Stimulated activated CD8-positive, alpha-beta memory T cell treated with anti-CD3 and anti-CD28 coated beads, Interleukin-4, amount 100 ng/mL, for 1 hour (primary cell): ENCODE measurements at places on chromosomes 5 and 9.

- DNase-seq = no peak
Measured at GRCh38 chr5:74364507-74364906, 276.0 kb downstream of the ENC1 start.

GRCh38 chr5:80296121-80296520, 23.7 kb upstream of the SPZ1 start:
- no peak for DNase-seq

DNA sequence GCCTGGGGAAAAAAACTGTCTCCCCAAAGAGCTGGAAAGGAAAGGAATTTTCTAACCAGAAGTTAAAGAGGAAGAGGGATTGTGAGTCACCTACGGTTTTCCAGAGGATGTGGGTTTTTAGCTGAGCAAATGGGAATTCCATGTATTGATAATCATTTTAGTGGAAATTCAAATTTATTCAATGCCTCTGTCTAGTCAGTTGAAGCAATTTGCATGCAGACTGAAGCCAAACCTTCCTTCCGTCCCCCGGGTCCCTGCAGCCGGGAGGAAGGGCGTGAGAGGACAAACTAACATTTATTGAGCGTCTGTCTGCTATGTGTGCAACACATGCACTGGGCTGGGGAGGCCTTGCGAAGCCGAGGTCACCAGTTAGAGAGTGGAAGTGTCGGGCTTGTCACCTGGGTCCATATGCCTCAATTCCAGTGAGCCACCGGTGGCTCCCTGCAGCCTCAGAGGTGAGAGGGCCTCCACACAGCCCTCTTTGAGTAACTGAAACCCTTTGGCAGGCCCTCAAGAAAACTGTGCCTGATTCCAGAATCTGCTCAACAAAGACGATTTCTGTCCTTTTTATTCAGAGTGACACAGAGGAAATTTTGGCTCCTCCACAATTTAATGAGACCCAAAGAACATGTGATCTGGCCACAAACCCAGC, 70.3 kb downstream of the COL27A1 start:
- DNase-seq = no peak

GRCh38 chr9:90271707-90272106, 370.9 kb downstream of the DIRAS2 start:
- no peak for DNase-seq

- no peak for DNase-seq
Measured at GRCh38 chr5:138018849-138019248, 14.0 kb downstream of the FAM13B start.

DNA sequence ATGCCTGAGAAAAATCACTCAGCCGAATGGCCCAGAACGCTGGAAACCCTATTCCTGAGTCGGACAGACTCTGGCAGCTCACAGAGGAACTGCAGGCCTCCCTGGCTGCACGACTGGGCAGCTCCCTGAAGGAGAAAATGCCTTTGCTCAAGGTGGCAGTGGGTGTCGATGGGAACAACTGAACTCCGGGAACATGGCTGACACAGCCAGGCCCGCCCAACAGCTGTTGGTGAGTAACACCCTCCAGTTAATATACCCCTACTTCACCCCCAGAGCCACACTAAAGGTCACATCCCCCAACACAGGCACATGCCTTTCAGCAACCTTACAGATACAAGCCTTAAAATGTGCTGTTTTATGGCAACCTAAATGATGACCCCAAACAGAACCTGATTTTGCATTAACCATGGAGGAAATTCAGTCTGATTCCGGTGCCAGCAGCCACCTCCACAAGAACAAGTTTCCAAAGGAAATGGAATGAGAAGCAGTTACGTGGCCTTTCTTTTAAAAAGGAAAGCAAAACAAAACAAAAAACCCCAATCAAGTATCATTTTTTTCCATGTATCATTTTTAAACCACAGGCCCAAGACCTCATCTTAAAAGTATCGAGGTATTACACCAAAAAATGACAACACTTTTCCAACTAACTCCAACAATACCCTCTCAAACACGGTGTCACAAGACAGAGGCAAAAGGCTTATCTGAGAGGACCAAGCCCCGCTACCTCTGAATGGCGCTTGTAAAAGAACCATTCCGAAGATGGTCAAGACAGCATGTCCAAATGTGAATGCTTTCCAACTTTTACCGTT, 3.1 kb downstream of the KLF9 start:
- no peak for DNase-seq

DNA sequence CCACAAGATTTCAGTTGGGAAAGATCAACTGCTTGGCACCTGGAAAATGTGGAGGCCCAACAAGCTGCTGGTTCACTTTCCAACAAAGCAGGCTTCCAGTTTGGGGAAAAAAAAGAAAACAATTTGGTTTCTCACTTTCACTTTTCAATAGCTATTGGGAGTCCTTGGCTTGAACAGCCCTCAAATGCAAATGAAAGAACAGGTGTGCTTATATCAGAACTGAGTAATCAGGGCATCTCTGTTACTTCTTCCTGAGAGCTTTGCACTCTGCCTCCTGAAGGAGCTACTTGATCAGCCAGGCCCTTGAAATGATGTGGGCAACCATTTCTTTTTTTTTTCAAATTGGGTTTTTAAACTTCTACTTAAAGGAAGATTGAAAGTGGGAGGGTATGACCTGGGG, 73.5 kb downstream of the MFAP3 start:
- no peak for DNase-seq

DNA sequence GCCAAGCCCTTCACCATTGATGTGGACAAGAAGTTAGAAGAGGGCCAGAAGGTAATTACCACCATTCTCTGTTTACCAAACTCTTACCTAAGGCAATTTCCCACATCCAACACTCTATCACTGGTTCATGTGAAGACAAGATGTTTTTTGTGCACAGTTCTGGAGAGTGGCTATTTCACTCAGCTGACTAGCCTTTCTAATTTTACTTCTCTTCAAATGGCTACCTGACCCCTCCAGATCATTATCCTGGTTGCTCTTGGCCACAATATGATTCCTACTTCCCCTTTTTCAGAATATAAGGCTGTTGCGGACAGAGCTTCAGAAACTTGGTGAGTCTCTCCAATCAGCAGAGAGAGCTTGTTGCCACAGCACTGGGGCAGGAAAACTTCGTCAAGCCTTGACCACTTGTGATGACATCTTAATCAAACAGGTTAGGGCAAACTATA, 7.1 kb downstream of the KIF20A start:
- DNase-seq = no peak

DNA sequence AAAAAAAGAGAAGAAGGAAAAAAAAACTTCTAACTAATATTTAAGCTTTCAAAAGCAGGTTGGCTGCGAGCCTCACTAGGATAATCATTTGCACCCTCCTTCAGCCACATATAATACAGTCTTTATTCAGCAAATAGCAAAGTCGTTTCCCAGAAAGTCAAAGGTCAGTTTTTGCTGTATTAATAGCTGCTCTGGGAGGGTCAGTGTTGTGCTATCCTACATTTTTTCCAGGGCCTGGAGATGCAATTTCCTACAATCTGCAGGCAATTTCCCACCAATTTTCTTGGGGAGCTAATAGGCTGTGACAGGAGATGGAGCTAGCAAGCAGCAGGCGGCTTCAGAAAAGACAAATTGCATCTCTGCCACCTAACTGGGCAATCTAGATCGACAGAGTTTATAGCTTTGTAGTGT, 136.8 kb downstream of the TLE1 start:
- no peak for DNase-seq

DNA sequence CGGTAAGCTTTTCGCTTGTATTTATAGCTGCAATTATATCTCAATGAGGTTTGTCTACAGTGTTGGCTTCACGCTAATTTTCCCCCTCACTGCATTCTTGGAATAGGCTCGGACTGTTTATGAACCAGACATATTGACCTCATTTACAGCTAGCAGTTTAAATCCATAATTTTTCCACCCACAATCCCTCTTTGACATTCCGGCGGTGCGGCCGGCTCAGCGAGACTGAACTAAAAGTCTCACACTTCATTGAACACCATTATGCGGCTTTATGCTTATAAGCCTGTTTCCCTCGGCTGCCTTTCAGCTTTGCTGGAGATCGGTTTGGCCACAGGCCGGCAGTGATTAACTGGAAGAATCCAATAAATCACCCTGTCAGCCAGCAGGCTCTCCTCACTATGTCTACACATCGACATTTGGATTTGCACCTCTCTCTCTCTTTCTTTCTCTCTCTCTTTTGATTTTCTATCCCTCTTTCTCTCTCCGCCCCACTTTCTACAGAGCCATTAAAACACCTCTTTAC, 315.0 kb upstream of the TLE4 start:
- DNase-seq = no peak

DNA sequence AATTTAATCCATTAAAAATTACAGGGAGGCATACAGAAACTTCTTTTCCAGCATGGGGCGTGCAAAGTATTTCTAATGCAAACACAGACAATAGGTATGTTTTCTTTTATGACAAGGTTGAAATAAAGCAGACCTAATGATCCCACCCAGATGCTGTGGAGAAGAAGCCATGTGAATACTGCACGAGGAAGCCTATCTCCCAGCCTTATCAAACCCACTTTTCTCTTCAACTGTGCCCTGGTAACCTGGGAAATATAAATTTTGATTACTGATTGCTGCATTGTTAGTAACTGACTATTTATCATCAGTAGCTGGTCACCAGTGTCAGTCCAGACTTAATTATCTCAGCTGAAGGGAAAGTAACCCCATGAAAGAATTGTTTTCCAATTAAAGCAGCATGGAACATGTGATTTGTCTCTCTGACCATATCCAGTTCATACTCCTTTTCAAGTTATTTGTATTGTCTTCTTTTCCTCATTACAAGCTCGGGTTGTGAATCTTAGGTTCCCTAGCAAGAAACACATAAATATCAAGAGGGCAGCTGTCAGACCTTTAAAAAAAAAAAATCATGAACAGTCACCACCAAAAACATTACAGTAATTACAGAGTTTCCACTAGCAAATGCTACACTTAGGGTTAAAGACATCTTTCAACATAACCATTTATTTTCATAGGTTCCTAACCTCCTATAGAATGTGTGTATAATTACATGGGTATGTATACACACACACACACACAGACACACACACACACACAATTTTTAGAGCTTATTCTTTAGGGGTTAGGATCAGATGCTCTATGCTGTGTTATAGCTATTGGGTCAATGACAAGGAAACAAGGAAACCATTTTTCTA, 50.3 kb downstream of the SEMA6A start:
- DNase-seq = no peak

DNA sequence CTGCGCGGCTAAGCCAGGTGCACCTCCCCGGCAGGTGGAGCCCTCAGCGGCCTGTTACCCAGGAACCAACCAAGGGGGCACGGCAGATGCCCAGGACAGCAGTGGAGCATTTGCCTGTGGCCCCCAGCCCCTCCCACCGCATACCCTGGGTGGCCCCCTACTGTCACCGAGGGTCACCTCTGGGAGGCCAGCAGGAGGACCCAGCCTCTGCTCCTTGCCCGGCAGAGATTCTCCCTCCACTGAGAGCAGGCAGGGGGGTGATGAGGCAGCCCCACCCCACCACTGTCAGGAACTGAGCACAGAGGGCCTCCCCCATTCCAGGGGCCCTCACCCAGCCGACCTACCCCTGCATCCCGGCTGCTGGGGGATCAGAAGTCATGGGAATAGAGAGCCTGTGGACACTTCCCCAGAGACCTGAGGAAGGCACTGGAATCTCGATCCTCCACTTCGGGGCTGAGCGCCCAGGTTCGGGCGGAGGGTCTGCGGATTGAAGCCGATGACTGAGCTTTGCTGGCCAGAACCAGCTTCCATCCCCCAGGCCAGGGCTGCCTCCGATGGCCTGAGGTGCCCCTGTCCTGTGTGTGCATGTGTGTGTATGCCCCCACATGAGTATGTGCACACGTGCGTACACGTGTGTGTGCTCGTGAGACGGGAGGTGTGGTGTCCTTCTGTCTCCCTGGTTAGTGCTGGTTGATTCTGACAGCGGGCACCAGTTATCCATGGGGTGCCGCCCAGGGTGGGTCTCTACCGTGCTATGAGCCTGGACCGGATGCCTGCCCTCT, at the start of gene QRFP:
QRFP (minus strand) TSS at position 580 of the 782 bp plus-strand sequence. CDS start 2,974 bp downstream, outside the sequence.
- DNase-seq = no peak

- DNase-seq = no peak
Measured at GRCh38 chr5:148774313-148774712, 52.1 kb upstream of the ADRB2 start.

DNA sequence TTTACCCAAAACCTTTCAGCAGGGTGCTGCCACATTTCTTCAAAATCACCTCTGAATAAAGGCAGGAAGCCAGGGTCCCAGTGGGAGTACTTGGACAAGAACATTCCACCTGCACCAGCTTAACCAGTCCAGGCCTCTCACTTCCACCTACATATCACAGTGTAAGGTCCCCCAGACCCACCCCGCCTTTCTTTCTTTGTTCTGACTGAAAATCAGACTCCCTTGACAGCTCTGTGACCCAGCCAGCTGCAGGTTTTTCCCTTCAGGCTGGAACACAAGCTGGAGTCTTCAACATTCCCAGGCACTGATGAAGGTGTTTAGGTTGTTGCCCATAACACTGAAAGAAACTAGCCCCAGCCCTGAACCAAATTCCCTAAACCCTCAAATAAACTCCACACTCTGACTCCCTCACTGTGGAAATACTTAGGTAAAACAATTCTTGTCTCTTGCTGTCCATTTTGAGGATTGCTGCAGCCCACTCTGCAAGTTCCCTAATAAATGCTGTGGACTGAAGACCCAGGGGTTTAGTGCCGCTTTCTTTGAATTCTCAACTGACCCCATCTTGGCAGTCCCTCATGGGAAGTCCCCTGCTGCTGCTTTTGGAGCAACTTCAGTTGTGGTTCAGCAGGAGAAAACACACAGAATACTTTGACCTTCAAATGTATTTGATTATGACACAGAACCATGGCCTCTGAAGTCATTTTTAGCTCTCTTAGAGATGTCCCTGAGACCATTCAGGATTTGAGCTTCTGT, 24.8 kb downstream of the P4HA2 start:
- DNase-seq = no peak

DNA sequence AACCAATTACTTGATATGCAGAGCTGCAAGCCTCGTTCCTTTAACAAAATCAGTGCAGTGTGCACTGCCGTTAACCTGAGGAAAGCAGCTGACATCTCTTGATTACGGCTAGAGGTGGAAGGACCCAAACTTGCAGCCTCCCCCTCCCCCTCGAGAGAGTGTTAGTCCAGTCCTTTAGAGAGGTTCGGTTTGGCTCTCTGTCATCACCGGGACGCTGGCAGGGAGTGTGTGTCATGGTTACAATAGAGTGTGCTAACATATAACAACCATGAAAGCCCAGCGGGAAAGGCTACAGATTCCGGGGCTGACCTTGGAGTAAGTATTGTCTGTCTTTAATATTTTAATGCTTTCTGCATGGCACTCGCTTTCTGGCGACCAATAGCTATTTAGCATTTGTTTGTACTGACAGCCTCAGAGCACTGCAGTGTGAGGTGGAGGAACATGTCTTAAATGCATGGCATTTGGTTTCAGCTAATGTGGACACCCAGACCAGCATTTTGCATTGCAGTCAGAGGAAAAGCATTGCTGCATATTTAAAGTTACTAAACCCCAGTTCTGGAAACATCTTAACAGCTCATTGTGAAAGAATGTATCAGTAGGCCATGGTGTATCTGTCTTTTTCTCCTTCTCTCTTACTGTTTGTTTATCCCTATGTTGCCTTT, 237.5 kb downstream of the CD180 start:
- no peak for DNase-seq
